ENCODE measurements at places on chromosomes 3 and 15.
A peak's percentile ranks its signal among the peaks of the same experiment; 100 is the strongest.

DNA sequence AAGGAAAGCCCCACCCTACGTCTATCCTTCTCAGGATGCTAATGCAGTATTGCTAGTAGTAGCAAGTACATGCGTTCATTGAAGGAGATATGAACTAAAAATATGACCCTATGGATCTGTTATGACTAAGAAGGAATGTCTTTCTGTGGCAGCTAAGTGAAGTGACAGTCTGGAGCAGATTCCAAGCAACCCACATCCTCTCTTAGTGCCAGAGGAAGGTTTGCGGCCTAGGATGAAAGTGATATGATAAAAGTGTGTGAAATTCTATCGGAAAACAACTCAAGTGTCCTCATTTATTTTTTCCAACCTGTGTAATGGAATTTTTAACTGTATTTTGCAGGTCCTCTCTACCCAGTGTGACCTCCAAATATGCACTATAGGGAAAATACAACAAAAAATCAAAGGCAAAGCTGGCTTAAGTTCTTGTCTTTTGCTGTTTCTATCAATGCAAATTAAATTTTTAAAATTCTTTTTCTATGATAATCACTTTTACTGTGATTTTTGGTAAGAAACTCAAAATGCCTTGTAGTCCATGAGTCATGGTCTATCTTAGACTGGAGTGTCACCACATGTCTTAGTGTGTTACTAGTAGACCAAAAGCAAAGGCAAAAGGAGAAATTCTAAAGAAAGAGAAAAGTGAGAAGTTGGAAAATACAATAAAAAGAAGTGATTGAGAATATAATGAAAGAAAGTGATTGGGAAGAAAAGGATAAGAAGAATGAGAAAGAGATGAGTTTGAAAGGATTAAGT lies 161.2 kb upstream of the TMCO5A start:
- DNase-seq, result no peak

GRCh38 chr15:52783929-52784798 lies 6.0 kb downstream of the ONECUT1 start:
- no peak for DNase-seq

DNA sequence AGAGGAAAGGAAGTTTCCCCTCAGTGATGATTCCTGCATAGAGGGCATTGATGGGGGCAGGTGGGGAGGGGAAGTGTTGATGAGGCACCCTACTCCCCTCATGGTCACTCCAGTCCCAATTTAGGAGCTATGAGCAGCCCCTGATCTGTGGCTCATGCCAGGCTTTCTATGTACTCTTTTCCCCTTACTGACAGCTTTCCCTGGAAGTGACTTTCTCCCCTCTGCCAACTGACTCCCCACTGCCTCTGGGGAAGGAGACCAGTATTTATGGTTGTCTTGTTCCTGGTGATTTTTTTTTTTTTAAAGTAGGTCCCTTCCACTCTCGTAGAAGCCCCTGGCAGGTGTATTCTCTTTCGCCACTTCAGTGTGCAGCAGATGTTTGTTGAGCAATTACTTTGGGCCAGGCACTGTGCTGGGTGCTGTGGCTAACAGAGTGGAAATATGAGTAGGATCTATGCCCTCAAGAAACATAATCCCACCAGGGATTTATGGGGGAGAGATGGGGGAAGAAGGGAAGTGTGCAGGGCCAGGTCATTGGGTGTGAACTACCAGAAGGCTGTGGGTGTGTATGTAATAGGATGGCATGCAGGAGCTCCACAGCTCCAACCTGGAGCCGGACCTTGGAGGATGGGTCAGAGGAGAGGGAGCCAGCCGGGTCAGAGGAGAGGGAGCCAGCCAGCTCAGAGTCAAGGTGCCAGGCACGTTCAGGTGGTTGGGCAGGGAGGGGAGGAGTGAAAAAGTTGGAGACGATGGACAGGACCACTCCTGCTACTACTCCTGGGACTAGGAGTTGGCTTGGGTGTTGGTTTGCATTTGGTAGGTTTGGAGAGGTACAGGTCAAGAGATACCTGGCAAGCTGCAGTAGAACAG lies 3.5 kb downstream of the SMAD6 start:
- DNase-seq, result no peak

DNA sequence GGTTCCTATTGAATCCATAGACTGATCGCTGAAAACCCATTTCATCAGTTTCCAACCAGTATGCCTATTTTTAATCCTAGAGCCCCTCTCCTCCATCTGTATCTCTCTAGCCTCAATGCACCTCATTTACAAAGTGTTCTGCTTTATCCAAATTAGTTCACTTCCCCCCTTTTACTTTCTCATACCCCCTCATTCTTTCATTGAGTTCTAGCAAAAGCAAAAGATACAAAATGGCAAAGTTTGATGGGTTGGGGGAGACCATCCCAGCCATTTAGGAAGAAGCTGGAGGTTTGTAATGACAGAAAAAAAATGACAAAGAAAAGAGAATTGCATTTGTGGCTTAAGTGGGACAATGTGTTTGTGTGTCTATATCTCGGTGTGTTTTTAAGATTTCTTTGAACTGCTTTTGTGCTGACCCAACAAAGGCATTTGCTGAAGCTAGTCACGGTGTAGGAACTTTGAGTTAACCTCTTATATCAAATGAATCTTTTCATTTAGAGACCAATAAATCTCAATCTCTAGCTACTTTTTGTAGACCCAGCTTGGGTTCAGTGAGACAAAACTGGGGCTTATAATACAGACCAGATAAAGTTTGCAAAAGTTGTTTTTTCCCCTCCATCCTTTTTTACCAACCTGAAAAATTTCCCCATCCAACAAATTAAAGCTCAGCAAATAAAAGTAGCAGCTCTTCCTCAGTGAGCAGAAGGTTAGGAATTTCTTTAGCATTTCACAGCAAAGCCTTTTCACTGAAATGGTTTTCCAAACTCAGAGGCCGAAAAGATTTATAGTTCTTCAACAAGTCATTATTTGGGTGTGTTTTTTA lies 18.7 kb downstream of the NR2F2 start:
- no peak for DNase-seq

- no peak for DNase-seq
Measured at GRCh38 chr3:155252021-155252420, 41.5 kb downstream of the STRIT1 start.

- DNase-seq, result no peak
Measured at GRCh38 chr3:117600112-117600511, 890.5 kb downstream of the TUSC7 start.

DNA sequence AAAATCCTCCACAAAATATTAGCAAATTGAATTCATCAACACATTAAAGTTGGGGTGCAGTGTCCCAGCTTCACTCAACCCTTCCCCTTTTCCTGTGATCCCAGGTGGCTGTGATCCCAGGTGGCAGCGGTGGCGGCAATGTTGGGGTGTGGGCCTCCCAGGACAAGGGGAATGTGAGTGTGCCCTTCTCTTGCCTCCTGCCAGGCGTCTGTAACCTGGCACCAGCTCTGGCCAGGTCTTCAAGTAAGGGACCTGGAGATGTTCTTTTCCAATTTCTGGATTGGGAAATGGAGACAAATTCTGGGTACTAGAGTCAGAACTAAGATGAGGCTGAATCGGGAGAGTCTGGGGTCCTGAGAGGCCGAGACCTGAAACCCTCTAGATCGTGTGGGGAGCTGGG lies 20.1 kb downstream of the GOLGA6A start:
- DNase-seq, result no peak

DNA sequence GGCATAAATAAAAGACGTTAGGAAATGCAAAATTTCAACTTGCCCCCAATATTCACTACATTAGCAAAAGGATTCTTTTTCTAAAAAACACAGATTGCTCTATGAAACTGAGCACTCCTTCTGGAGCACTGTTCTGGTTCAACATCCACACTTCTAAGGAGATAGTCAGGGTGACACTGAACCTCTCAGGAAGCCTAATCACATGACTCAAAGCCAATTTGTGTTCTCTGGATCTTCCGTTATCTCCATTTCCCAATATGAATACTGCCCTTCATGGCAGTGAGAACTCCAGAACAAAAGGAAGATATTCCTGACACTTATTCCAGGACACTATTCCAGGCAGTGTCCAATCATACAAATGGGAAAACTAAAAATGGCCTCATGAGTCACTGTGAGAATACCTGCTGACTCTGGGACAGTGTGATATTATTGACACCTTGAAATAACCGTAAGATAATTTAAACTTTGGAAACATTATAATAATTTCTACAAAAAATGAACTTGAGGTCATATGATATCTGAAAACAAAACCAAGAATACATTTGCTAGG lies 21.4 kb upstream of the TRPM7 start:
- DNase-seq, result no peak

GRCh38 chr3:177498037-177498857 lies 301.0 kb upstream of the TBL1XR1 start:
- DNase-seq, result no peak

- no peak for DNase-seq
Measured at GRCh38 chr3:69145688-69146087, 23.3 kb upstream of the LMOD3 start.

DNA sequence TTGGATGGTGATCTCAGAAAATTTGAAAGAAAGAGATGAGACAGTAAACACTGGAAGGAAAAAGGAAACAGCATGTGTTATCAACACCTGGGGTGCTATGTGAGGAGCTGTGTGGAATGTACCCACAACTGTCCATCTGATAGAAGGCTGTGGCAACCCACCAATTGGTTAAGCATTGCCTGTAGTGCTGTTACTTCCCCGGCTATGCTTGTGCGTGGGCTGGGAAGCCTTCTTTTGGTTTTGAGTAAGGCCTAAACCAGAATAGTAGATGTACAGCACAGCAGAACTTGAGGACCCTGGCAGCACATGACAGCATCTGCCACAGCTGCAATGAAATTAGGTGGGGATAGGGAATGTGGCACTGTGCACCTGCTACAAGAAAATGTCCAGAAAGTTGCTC lies 184.5 kb downstream of the FHIT start:
- DNase-seq, result no peak

GRCh38 chr3:18747383-18747782 lies 322.2 kb upstream of the SATB1 start:
- DNase-seq, result no peak

DNA sequence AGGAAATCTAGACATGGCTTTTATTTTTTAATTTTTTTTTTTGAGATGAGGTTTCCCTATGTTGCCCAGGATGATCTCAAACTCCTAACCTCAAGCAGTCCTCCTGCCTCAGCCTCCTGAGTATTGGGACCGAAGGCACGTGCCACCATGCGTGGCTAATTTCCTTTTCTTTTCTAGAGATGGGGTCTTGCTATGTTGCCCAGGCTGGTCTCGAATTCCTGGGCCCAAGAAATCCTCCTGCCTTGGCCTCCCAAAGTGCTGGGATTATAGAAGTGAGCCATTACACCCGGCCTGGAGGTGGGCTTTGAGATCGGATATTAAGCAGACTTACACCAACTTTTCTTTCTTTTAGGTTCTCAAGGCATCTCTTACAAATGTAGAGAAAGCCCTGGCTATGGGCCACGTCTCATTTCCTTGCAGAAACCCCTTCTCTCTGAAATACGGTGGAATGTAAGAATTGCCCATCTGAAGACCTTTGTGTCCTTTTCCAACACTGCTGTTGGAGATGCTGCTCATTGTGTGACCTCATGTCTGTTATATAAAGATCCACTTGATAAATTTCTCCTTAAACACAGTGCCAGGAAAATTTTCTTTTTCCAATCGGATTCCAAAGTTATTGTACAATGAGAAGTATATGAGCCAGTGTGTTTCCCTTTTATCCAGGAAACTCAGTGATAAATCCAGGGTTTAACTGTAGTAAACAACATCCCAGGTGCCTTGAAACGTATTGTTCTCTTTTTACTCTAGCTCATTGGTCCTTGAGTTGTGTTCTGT lies 36.8 kb upstream of the CFAP161 start:
- DNase-seq, result no peak

- DNase-seq, result no peak
Measured at GRCh38 chr3:8767667-8768363, 1.6 kb downstream of the OXTR start.

- DNase-seq, result no peak
Measured at GRCh38 chr3:9204253-9204992, 45.0 kb downstream of the SRGAP3 start.

GRCh38 chr3:69791919-69792399 lies 52.7 kb downstream of the MITF start:
- no peak for DNase-seq

DNA sequence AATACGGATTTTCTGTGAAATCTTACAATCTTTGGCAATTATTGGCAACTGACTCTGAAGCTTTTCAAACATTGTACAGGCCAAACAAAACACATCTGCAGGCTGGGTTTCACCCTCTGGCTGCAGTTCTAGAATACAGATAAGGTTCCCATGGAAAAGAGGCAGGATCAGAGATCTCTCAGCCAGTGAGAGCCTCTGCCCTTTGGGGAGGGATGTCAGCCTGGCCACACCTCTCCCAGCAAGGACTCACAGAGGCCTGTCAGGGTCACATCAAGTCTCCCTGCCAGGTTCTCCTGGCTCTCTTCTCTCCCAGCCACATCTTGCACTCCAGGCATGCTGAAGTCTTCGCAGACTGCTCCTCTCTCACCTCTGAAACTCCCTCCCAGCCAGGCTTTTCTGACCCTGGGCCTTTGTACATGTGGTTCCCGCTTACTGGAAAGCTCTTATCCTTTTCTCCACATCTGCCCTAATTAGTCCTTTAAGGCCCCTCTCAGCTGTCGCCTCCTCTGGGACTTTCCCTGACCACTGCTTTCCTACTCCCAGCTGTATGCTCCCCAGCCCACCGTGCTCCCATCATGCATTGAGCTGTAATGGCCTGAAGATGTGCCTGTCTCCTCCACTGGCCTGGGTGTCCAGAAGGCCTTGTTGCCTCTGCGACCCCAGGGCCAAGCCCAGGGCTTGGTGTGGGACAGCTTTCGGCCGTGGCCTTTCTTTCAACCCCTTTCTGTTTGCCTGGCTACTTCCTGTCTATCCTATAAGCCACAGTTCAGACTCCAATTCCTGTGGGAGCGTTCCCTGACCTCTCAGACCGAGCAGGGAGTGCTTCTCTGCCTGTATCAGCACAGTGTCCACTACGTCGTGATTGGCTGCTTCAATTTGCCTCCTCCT lies 4.3 kb downstream of the RBP1 start:
- DNase-seq, result no peak

- DNase-seq, result peak; percentile 75
Measured at GRCh38 chr3:141306922-141307321, 61.4 kb upstream of the ZBTB38 start.

DNA sequence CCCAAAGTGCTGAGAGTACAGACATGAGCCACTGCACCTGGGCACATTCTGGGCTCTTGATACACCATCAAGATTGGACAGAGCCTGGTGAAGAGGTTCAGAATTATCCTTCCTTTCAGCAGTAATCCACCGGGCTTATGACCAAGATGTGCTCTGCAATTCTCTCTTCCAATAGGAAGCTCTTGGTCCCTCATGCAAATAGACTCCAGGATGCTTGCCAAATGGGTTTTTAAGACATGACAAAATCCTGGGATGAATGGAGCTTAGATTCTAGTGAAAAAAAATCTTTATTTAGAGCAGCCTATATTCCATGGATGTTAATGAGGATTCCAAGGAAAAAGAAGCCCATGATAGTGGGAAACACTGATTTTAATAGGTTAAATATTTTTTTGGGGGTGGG lies 119.1 kb downstream of the SV2B start:
- no peak for DNase-seq

Measured in CD4-positive, alpha-beta T cell treated with Interferon alpha-2 for 1 hour (primary cell).